IMR-90 (cell line): ENCODE measurements at places on chromosomes 11 and 22.

GRCh38 chr11:39651857-39652461 lies 1807.5 kb downstream of the LRRC4C start:
- no peaks in the 10 kb centered on the region for H3K27me3 ChIP-seq
- H3K36me3 ChIP-seq: no peaks in the 10 kb centered on the region
- no peak overlapping the region for H3K4me3 ChIP-seq

DNA sequence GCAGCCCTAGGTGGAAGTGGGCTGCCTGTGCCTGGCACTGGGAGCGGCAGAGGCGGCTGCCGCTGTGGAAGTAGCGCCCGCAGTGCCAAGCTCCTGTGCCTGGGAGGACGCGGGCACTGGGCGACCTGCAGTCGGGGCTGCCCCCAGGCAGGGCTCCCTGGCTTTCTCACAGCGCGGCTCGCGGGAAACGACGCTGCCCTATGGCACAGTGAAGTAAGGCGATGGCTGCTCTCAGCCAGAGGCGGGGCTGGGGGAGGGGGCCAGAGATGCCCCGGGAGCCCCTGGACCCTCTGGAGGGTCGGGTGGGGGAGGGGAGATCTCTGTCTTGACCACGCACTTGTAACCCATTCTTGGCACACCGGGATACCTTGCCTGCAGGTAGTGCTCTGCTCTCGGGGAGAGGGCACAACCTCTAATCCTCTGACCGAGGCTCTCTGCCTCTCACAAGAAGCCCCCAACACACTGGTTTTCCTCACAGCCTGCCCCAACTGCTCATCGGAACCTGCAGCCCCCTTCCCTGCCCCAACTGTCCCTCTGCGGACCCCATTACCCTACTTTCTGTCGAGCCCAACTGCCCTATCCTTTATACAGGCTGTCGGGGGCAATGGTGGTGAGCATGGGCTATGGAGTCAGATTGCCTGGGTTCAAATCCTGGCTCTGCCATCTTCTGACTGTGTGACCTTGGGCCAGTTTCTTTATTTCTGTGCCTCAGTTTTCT lies 32.2 kb upstream of the TRIM29 start:
- H3K27ac ChIP-seq: no peak overlapping the region
- H3K4me3 ChIP-seq: no peak overlapping the region
- H3K27me3 ChIP-seq: peaks cover 54% of the 10 kb centered on the region
- H3K36me3 ChIP-seq: no peaks in the 10 kb centered on the region

DNA sequence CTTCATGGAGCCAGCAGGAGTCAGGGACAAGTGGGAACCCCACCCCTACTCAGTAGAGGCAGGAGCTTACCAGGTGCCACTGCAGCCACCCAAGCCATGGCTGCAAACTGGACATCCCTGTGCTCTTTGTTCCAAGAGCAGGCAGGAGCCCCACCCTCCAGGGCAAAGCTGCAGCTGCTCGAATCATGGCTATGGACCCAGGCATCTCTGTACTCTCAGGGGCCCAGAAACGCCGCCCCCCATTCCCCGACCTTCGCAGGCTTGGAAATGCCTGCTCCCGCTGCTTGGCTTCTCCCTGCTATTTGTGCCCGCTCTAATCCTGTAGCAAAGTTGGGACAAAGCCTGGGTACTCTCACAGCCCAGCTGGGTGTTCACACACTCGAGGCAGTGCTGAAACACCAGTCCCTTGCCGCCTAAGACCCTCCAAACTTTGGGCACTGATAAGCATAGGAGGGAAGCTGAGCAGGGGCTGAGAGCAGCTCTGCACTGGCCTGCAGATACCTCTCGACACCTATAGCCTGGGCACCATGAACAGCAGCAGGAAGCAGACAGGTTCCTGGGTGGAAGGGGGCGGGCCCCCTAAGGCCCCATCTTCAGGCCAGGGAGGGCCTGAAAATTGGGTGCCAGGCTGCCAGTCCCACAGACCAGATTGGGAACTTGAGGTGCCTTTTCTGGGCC lies 402.4 kb downstream of the LRRC4C start:
- no peaks in the 10 kb centered on the region for H3K36me3 ChIP-seq
- H3K27me3 ChIP-seq: no peaks in the 10 kb centered on the region
- no peaks in the 10 kb centered on the region for H3K4me1 ChIP-seq
- H3K27ac ChIP-seq: no peak overlapping the region

- H3K27me3 ChIP-seq: no peaks in the 10 kb centered on the region; the same call in 1 of the 2 replicates
- no peaks in the 10 kb centered on the region for H3K4me1 ChIP-seq
- no peak for DNase-seq
- H3K27ac ChIP-seq: no peak overlapping the region
- H3K36me3 ChIP-seq: peaks cover 3% of the 10 kb centered on the region
- no peak overlapping the region for H3K4me3 ChIP-seq
These were observed 2.7 kb upstream of the CBX6 start for GRCh38 chr22:38874529-38875222.

DNA sequence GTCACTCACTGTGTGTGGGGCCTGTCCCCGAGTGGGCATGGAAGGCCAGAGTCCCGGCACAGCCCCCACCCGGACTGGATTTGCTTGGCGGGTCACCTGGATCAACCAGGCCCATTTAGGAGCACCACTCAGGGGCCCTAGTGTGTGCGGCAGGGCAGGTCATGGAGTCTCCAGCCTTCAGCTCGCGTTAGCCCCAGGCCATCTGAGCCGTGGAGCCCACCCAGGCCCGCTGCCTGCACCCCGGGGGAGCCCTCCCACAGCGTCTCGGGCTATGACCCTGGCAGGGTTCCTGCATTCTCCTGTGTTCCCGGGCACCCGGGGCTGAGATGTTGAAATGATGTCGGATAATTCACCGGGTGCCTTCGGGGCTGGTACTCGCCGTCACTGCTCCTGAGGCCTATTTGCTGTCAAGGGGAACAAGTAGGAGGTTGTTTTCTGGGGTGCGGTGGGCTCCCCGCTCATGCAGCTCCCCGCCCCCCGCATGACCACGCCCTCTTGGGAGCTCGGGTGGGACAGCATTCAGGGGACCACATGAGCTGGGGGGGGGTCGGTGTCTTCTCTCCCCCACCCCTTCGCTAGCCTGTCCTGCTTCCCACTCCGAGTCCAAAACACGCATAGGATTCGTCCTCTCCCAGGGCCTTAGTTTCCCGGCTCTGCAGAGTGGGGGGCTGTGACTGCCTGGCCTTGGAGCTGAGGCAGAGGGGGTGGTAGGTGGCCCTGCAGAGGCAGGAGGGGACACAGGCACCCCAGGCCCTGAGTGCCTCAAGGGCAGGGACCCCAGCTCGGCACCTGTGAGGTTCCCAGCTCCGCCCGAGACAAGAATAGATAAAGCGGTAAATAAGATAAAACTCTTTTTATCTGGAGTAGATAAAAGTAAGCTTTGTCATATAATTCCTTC lies 77.2 kb downstream of the KCNQ1 start:
- H3K4me1 ChIP-seq: no peaks in the 10 kb centered on the region
- H3K27me3 ChIP-seq: peaks cover 44% of the 10 kb centered on the region
- H3K4me3 ChIP-seq: no peak overlapping the region
- DNase-seq: no peak

DNA sequence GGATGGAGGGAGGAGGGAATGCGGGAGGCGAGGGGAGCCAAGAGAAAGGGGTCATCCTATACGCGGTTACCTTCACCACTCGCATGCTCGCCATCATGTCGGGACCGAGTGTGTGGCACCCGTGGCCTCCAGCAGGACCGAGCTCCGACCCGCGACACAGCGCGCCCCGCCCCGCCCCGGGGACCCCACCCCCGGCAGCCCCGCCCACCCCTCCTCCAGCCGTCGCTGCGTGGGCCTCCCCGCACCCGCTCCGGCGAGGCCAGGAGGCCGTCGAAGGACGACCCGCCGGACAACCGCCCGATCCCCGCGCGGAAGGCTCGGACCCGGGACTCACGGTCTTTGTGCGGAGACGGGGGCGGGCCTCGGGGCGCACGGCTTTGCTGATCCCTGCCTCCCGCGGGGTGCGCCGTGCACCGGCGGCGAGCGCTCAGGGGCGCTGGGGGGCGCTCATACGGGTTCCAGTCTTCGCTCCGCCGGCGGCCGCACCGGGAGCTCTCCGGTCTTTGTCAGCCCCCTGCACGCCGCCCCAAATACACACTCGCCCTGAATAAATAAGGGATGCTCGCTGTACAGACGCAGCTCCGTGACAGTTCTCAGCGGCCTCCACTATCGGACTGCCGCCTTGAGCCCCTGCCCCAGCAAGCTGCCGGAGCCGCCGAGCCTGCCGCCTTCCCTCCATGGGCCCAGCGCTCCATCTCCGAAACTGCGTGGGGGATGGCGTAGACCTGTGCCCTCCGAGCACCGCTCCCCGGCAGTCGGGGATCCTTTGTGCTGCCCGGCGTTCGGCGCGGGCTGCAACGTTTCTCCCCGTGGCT lies at the start of gene UBE2L6:
TSS of gene UBE2L6 (minus strand) at position 158 of the 815 bp plus-strand sequence. CDS start at position 97, 61 bp downstream.
- peak within 1 kb of the TSS; percentile 80 for H3K4me3 ChIP-seq
- H3K27ac ChIP-seq: peak within 1 kb of the TSS; percentile 83
- DNase-seq: no peak
- peaks cover 11% of the 10 kb centered on the region for H3K4me1 ChIP-seq

DNA sequence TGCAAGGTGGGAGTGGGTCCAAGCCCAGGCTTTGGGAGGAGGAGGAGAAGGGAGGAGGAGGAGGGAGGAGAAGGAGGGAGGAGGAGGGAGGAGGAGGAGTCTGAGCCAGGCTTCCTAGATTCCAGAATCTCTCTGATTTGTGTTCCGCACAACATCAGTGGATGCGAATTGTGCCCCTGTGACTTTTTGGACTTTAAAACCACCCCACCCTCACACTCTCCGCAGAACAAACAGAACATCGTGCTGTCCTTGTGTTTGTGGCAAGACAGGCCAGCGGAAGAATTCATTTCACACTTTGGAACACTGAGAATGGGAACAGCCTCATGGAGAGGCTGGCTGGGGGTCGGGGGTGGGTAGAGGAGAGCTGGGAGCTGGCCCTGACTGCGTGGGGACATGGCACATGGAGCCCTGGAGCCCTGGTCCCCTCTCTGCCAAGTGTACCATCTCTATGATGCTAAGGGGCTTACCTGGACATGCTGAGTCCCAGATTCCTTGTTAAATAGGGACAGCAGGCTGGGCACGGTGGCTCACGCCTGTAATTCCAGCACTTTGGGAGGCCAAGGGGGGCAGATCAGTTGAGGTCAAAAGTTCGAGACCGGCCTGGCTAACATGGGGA lies 16.4 kb upstream of the SHANK2 start:
- no peak overlapping the region for H3K27ac ChIP-seq
- H3K27me3 ChIP-seq: 0 out of 2 replicates have a peak, but pooled peaks cover 3% of the 10 kb centered on the region
- H3K36me3 ChIP-seq: no peaks in the 10 kb centered on the region
